EH (cell line): ENCODE measurements at places on chromosomes 4 and X.

DNA sequence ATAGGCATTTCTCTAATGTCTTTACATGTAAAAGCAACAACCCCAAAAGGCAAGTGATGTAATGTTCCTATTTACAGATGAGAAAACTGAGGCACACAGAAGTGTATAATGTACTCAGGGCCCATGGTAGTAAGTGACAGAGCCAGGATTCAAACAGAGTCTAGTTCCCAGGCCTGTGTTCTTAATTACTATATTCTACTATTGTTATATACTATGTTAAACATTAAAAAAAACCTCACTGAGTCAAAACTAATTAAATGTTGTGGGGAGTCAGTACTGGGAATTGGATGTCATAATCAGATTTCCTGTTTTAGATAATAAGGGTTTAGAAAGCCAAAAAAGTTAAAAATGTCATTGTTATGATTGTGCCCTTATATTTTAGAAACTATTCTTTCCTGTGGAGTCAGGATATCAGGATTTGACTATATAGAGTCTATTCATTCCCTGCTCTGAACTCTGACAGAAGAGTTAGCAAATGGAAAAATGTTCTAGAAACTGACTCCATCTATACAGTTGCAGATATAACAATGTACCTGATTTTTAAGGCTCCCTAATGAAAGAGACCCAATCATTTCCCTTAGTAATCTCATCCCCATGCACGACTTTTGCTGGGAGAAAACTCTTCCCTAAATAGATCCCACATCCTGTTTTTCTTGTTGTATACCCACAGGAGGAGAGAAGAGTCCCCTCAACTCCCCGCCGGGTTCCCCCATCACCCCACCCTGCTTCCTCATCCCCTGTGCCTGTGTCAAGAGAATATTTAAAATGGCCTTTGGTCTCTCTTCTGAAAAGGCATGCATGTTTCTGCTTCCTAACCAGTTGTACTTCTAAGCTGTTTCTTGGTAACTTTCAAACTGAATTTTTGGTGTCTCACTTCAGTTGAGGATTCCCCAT lies 69.7 kb downstream of the REELD1 start:
- peak; percentile 29 for DNase-seq

GRCh38 chr4:26912069-26912468 lies 51.4 kb downstream of the STIM2 start:
- DNase-seq: no peak

DNA sequence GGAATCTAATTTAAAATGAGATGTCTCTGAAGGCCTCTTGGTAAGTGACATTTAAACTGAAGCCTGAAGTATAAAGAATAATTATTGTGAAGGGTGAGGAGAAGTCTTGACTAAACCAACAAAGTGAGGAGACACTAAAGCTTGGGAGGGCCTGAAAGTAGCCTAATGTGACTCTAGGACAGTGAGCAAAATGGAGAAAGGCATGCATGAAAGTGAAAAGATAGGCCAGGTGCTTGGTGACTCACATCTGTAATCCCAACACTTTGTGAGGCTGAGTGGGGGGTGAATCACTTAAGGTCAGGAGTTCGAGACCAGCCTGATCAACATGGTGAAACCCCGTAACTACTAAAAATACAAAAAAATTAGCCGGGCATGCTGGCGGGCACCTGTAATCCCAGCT lies 46.9 kb upstream of the SMARCAD1 start:
- no peak for DNase-seq

- DNase-seq: peak; percentile 22
Measured at GRCh38 chr4:80732010-80732409, 298.5 kb upstream of the BMP3 start.

DNA sequence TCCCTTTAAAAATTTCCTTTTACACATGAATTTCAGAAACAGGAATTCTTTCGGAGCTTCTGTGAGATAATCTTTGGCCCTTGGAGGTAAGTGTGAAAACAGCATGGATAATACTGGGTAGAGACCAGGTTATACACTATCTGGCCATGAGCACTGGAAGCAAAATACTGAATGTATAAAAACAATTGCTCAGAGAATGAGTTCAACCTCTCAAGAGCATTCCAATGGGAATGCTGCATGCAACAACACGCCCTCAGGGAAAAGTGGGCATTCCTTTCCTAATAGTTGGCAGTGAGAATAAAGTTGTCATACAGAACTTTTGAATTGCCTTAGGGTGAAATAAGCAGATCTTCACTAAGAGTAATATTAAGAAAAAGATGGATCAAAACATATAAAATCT lies 574.8 kb upstream of the DIPK2B start:
- peak; percentile 90 for DNase-seq

- DNase-seq: peak; percentile 75
Measured at GRCh38 chr4:88660446-88661294, 37.0 kb downstream of the NAP1L5 start.

DNA sequence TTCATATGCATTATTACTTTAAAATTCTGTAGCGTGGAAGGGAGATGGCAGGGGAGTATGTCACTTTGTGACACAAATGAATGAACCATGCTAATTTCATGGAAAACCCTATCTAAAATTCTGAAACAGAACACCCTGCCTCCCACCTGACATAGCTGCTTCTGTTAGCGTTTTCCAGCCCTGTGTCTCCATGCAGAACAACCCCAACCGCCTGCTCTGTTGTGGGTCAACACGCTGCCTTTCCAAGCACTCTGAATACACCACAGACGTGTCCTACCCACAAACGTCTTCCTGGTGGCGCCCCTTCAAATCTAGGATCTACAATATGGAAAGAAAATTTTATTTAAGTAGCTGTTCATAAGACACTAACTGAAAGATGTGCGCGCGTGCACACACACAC lies 238.6 kb downstream of the TRIML1 start:
- no peak for DNase-seq

DNA sequence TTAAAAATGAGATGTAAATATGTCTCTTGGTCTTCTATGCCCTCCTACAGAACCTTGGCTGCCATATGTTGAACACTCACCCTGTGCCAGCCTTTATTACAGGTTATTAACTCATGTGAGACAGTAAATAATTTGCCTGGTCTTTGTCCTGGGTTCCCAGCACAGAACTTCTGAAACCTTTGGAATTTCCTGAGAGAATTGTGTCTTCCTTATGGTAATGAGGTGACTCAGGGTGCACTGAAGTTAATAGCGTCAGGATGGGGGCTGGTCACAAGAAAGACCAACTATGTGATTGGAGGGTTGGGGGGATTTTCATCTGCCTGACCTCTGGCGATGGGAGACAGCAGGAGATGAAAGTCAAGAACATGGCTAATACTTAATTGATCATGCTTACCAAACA lies 289.8 kb upstream of the STS start:
- no peak for DNase-seq

GRCh38 chr4:153724606-153725005 lies 35.2 kb downstream of the RNF175 start:
- no peak for DNase-seq

- DNase-seq: no peak
Measured at GRCh38 chr4:147246096-147246495, 234.8 kb upstream of the EDNRA start.

DNA sequence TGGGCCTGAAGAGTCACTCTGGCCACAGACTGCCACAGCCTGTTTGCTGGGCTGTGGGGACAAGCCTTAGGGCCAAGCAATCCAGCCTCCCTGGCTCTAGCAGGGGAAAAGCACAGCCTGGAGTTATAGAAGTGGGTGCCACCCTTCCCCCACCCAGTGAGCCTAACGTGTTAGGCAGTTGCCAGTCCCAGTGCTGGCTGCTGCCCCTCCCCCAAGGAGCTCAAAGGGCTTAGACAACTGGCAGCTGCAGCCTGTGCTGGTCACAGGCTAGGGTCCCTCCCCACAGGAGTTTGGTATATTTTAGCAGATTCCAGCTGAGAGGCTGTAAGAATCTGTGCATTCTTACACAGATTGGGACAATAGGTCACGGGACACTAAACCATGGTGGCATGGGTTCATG lies 370.3 kb upstream of the FGF16 start:
- no peak for DNase-seq

- DNase-seq: peak; percentile 3
Measured at GRCh38 chr4:20764366-20764992, 64.2 kb downstream of the PACRGL start.

DNA sequence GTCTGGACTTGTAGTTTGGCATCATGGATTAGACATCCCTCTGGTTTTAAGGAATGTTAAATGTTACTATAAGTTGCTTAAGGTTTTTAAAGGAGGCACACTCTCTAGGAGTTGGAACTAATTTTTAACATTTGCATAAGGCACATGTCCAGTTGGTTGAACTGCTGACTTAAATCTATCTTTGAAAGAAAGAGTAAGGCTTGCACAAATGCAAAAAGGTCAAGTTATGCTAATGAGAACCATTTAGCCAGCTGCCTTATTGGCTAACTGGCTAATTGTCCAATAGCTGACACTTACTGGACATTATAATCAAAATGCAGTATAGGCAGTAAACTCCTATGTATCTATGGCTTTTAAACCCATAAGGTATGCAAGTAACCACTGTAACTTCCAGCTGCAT lies 206.1 kb upstream of the TTC29 start:
- DNase-seq: no peak

DNA sequence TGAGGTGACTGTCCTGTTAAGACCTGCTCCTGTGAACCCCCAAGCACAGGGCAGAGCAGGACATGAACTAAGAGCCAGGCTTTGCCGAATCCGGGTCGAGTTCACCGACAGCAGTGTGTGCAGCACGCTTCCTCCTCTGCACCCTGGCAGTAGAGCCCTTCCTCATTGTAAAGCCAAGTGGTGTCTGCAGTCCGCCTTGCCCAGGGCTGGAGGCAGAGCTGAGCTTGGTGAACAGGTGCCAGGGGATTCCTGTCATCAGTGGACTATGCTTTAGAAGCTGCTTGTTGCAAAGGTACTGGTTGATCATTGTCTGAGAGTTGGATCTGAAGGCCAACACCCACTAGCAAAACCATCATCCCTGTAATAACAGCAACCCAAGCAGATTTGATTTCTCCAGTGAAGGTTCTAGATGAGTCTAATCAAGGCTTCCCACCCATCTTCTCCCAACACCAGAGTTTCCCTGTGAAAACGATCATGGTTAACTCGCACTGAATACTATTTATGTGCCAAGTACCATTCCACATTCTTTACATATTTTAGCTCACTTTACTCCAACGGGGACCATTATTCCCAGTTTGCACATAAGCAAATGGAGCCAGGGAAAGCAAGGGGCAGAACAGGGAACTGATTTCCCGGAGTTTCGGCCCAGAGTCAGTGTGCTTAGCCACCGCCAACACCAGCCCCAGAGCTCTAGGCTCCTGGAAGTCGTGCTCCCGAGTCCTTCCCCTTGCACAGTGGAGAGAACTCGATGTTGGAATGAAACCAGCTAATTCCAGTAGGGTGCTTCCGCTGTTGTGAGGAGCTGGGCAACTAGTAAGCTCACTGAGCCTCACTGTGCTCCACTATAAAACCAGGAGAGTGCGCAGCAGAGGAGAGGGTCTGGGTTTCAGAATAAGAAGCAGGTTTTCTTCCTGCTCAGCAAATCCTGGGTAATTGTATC lies 1.4 kb upstream of the SLC34A2 start:
- peak; percentile 27 for DNase-seq

GRCh38 chr4:100042711-100043110 lies 92.6 kb upstream of the H2AZ1 start:
- DNase-seq: peak; percentile 21

GRCh38 chr4:154082760-154083535 lies 294.1 kb upstream of the SFRP2 start:
- DNase-seq: peak; percentile 17

DNA sequence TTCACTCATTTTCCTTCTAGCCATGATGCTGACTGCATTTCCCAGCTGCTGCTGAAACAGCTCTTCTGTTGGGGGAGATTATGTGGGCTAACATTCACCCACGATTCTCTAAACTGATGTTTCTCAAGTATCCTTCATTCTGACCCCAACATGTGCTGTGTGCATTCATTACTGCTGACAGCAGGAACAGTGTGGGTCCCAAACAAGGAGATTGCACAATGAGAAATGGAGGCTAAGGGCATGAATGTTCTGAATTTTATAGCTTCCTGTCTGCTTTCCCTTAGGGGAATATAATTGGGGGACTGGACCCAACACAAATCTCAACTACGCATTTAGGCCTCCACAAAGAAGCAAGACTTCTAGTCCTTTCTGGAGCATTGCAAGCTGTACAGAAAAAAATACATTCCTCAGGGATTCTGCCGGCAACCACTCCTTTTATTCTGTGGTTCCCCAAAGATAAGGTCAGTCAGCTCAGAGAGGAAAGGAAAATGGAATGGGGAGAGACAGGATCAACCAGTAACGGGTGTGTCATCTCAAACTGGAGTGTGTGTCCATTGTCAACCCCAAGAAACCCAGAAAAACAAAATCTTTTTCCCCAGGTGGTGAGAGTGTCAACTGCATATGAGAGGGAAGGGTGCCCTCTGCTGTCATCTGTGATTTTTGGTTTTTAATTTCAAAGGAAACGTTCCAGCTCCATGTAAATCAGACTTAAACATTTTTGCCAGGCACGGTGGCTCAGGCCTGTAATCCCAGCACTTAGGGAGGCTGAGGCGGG lies 81.5 kb upstream of the EGFL6 start:
- DNase-seq: peak; percentile 93
